ENCODE measurements at places on chromosomes 16 and 17.
A peak's percentile ranks its signal among the peaks of the same experiment; 100 is the strongest.

- no peak for DNase-seq
These were observed 12.8 kb downstream of the CRYM start for GRCh38 chr16:21265104-21265837.

DNA sequence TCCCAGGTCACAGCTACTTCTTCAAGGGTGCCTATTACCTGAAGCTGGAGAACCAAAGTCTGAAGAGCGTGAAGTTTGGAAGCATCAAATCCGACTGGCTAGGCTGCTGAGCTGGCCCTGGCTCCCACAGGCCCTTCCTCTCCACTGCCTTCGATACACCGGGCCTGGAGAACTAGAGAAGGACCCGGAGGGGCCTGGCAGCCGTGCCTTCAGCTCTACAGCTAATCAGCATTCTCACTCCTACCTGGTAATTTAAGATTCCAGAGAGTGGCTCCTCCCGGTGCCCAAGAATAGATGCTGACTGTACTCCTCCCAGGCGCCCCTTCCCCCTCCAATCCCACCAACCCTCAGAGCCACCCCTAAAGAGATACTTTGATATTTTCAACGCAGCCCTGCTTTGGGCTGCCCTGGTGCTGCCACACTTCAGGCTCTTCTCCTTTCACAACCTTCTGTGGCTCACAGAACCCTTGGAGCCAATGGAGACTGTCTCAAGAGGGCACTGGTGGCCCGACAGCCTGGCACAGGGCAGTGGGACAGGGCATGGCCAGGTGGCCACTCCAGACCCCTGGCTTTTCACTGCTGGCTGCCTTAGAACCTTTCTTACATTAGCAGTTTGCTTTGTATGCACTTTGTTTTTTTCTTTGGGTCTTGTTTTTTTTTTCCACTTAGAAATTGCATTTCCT, 3.4 kb upstream of the LPCAT2 start:
- DNase-seq: no peak

- peak; percentile 82 for DNase-seq
These were observed 19.8 kb downstream of the GTF3C1 start for GRCh38 chr16:27529962-27530361.

- no peak for DNase-seq
These were observed 149.2 kb upstream of the TOX3 start for GRCh38 chr16:52696126-52696525.
